Femur (tissue), 1 donor: ENCODE measurements at places on chromosomes 16 and 17.

GRCh38 chr17:81126281-81127132, 38.8 kb upstream of the PVALEF start:
- DNase-seq = no peak

DNA sequence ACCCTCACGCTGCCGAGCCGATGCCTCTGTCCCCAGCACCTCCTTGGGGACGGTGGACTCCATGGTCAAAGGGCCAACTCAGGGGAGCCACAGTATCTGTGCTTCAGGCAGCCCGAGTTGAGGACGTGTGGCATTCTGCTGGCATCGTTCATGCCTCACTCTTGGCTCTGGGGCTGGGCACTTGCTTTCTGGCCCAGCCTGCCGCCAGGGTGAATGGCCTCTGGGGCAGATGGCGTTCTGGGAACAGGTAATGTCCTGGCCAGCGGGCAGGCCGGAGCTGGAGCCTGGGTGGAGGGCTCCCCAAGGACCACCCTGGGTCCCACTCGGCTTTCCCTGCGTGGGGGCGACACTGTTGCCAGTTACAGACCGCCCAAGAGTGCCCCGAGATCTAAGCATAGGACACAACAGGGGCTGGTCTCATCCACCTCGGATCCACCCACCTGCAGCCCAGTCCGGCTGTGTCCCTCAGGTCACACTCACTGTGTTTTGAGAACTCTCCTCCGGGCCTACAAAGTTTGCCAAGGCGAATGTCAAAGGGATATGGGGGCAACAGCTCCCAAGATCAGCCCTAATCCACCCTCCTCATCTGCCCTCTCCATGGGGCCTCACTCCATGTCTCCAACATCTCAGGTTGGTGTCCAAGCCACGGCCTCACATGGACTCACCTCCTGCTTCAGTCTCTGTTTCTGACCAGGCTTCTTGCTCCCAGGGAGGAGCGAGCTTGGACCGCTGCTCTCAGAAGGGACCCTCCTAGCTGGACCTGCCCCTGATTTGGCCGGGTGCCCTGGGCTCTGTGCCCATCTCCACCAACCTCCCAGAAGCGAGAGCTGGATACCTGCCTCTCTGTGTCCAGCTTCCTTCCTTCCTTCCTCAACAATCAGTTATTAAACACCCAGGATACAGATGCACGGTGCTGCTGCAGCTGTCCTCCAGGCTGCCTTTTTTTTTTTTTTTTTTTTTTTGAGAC, 60.8 kb downstream of the TMEM235 start:
- DNase-seq = peak; percentile 24

GRCh38 chr17:67276075-67276474, 31.1 kb upstream of the HELZ start:
- DNase-seq = no peak

DNA sequence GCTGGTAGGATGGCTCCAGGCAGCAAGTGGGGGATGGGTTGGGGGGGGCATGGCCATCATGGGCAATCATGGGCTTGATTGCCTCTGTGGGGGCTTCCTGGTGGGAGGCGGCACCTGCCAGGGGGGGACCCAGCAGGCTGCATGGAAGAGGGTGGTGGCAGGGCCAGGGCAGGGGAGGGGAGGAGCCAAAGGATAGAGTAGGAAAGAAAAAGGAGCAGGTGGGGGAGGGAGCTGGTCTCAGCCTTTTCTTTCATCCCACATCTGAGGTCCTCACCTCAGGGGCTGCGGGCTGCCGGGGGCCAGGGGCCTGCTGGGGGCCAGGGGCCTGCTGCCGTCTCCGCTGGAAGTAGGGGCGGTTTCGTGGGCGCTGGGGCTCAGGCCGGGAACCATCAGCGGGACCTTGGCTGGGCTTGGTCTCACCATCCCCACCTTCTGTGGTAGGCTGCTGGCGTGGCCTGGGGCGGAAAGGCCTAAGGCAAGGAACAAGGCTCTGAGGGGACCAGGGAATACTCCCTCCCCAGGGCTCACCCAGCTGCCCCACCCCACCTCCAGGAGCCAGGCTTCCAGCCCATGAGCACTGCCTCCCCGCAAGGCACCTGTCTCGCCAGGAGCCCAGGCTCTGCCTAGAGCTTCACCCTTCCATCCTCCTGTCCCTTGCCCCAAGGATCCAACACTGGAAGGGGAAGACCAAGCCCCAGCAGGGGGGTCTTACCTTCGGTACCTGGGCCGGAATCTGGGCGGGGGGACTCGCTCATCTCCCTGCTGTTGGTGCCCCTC, 5.0 kb downstream of the YBX2 start:
- DNase-seq = no peak

- DNase-seq = no peak
Observed at GRCh38 chr17:48555258-48556228, 10.6 kb upstream of the HOXB2 start.

GRCh38 chr17:47763913-47764582, 31.0 kb downstream of the TBX21 start:
- DNase-seq = no peak
